Right lobe of liver (tissue), 6 donors: ENCODE measurements at places on chromosomes 5 and 9.

- no peaks in the 10 kb centered on the region for H3K36me3 ChIP-seq
- no peak for DNase-seq
- H3K27me3 ChIP-seq = no peaks in the 10 kb centered on the region
Measured at GRCh38 chr5:58016877-58017276, 443.0 kb downstream of the PLK2 start.

GRCh38 chr5:122942164-122942914, 94.2 kb downstream of the PPIC start:
- no peaks in the 10 kb centered on the region for H3K27me3 ChIP-seq
- H3K36me3 ChIP-seq = no peaks in the 10 kb centered on the region
- no peak overlapping the region for H3K4me3 ChIP-seq
- DNase-seq = no peak
- H3K4me1 ChIP-seq = no peaks in the 10 kb centered on the region
- H3K27ac ChIP-seq = no peak overlapping the region

DNA sequence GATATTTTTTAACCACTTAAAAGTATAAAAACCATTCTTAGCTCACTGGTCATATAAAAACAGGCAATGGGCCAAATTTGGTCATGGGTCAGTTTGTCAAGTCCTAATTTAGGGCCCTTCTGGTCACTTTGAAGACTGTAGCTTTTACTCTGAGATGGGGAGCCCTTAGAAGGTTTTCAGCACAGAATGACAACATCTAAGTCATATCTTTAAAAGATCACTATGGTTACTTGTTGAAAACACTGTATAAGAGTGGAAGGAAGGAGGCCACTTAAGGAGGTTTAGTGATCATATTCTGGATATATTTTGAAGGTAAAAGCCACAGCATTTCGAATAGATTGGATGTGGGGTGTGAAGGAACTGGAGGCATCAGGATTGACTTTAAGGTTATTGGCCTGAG, 76.7 kb downstream of the STRBP start:
- H3K4me3 ChIP-seq = no peak overlapping the region
- H3K36me3 ChIP-seq = no peaks in the 10 kb centered on the region
- H3K4me1 ChIP-seq = no peaks in the 10 kb centered on the region
- no peak for DNase-seq
- H3K27me3 ChIP-seq = no peaks in the 10 kb centered on the region

DNA sequence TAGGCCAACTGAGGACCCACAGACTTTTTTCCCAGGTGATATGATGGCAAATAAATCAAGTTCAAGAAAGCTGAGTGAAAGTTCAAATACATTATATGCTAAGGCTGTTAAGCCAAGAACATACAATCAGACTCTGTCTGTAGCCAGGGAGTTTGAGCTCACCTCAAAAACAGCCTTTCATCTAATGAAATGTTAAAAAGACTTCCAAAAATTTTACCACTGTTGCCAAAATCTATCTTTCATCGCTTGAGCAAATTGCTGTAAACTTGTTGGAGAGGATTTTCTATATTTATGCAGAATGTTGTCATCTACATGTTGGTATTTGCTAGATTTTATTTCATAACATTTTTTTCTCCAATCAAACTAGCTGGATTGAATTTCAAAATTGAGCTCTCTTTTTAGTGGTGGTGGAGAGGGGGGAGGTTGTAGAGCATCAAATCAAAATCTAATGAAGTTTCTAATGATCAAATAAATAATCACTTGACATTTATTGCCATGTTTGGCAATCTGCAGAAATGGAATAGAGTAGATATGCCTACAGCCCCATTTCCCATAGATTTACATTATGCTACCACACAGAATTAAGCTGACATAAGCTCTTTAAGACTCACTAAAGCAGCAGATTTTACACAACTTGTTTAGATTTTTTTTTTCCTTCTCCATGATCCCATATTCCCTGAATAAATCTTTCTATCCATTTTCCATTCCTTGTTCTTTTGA, 828.9 kb upstream of the ZNF608 start:
- no peak overlapping the region for H3K4me3 ChIP-seq
- H3K27ac ChIP-seq = no peak overlapping the region
- H3K36me3 ChIP-seq = no peaks in the 10 kb centered on the region
- no peaks in the 10 kb centered on the region for H3K4me1 ChIP-seq

DNA sequence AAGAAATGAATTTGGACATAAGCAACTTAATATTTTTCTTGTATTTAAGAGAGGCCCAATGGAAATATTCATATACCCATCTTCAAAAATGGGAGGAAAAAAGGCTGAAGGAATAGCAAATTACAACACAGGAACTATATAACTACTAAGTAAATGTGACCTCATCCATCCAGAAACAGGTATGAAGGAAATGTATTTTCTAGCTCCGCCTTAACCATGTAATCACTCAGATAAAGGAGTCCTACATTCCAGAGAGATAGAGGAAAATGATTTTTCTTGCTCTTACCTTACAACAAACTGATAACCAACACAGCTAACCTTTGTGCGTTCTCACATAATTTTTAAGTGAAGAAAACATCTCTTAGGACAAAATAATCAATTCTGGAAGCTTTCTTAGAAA, 96.5 kb downstream of the NR6A1 start:
- no peaks in the 10 kb centered on the region for H3K27me3 ChIP-seq
- H3K36me3 ChIP-seq = no peaks in the 10 kb centered on the region
- DNase-seq = no peak
- no peak overlapping the region for H3K27ac ChIP-seq
- no peak overlapping the region for H3K4me3 ChIP-seq

GRCh38 chr5:28110781-28111180, 1072.4 kb upstream of the CDH9 start:
- H3K4me1 ChIP-seq = no peaks in the 10 kb centered on the region
- no peaks in the 10 kb centered on the region for H3K27me3 ChIP-seq
- H3K4me3 ChIP-seq = no peak overlapping the region

- no peaks in the 10 kb centered on the region for H3K27me3 ChIP-seq
- no peak for DNase-seq
- H3K36me3 ChIP-seq = no peaks in the 10 kb centered on the region
- H3K4me1 ChIP-seq = no peaks in the 10 kb centered on the region
Measured at GRCh38 chr5:116032991-116033390, 719 bp downstream of the ARL14EPL start.

DNA sequence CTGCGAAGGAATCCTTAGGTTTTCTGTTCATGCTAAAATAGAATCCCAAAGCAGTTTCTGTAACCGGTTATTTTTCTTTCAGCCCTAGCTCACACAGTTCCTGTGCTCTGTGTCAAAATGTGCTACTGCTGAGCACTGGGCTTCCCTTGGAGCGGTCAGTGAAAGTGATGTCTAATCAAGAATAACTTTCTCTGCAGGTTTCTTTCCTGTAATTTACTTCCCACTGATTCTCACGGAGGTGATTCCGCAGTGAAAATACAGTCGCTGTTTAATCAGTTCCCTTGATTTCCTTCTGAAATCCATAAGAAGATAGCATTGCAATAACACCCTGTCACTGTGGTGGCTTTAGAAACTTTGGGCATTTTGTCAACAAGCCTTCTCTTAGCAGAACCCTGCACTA, 112.0 kb upstream of the ISL1 start:
- H3K27ac ChIP-seq = no peak overlapping the region
- no peaks in the 10 kb centered on the region for H3K27me3 ChIP-seq
- H3K4me1 ChIP-seq = no peaks in the 10 kb centered on the region
- H3K36me3 ChIP-seq = no peaks in the 10 kb centered on the region
